ENCODE measurements at places on chromosomes 5 and 9.

- no peak for DNase-seq
These were observed 224.0 kb upstream of the IRX4 start for GRCh38 chr5:2106721-2107120.

DNA sequence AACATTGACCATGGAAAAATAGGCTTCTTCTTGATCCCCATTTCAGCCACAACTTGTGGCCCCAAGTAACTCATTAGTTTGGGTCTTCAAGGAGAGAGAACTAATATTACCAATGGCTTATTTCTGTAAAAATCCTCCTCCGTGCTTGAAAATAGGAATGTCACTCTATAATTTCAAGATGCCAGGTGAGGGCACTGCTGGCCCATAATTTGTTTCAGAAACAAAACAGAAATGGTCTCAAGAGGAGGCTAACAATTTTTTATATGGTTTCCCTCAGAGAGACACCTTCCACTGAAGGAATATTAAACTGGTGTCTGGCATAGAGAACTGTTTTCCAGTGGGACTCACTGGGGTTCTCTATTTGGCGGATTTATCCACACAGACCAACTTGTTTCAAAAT, 437.0 kb upstream of the TRPC7 start:
- DNase-seq: no peak

GRCh38 chr5:51618234-51618633, 235.0 kb downstream of the ISL1 start:
- no peak for DNase-seq

- DNase-seq: no peak
These were observed 154.3 kb downstream of the NFIB start for GRCh38 chr9:14159440-14160216.

GRCh38 chr5:10701567-10702039, 59.4 kb downstream of the DAP start:
- peak; percentile 41 for DNase-seq

DNA sequence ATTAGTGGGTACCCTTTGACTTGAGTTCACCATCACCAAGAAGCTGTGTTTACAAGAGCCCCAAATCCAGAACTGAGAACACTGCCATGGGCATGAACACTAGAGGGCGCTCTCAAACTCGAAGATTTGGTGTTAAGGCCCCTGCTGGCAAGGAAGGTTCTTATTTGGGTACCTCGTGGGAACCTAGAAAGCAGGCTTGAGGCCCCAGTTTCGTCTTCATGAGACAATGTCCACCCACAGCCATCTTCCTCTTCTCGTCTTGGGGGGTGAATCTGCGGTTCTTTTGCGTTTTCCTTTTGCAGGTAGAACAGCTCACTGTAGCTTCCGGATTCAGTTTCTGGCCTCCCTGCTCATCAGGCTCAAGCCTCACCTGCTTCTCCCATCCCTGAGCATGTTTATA, 184.0 kb downstream of the SEMA5A start:
- DNase-seq: peak; percentile 40

GRCh38 chr5:74112372-74113195, 486.6 kb downstream of the ARHGEF28 start:
- no peak for DNase-seq

DNA sequence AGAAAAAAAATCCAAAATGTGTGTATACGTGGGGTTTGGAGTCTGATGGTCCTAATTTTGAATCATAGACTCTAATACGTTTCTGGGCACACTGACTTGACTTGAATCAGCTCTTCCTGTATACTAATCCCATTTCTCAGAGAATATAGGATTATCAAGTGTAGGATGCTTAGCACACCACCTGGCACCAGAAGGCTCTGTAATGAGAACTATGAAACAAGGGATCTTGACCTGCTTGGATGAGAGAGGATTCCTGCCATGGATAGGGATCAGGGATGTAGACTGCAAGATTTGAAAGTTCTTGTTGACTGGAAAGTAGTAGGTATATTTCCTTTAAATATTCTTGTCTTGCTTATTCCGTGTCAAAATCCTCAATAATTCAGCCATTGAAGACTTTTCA, 7.8 kb downstream of the HSPA4 start:
- no peak for DNase-seq

GRCh38 chr5:74664551-74664950, 20.5 kb upstream of the HEXB start:
- DNase-seq: no peak
